CD4-positive, CD25-positive, alpha-beta regulatory T cell (primary cell): ENCODE measurements at places on chromosomes 1 and 21. TPM values are rescaled to one million over a fixed set of nuclear protein-coding genes. Genes with fewer than 3 reads are reported as not detected.

Gene KIF14
- 0.59 TPM for total RNA-seq

Gene GRIK1
- not detected for total RNA-seq

Gene APCS
- total RNA-seq, result not detected

Gene ETV3L
- total RNA-seq, result not detected

Gene BMP8A
- total RNA-seq, result 0.35 TPM

Gene KCNT2
- total RNA-seq, result not detected

Gene STYXL2
- not detected for total RNA-seq

Gene PLA2G2A
- not detected for total RNA-seq

Gene CCDC27
- not detected for total RNA-seq

Gene PERM1
- not detected for total RNA-seq

Gene S100A2
- not detected for total RNA-seq

Gene CFHR1
- not detected for total RNA-seq

Gene OR2T29
- not detected for total RNA-seq

Gene SFN
- 1.3 TPM for total RNA-seq

Gene PIGV
- 8.6 TPM for total RNA-seq

Gene OR2G6
- total RNA-seq, result not detected

Gene LINGO4
- total RNA-seq, result 0.22 TPM

Gene RIPK4
- 0.52 TPM for total RNA-seq

Gene OPTC
- total RNA-seq, result not detected

Gene ZBTB21
- 107 TPM for total RNA-seq
